Stimulated activated naive CD8-positive, alpha-beta T cell treated with anti-CD3 and anti-CD28 coated beads, Interleukin-15, amount 100 ng/mL, for 72 hours (primary cell): ENCODE measurements at places on chromosomes 1 and 21.
A peak's percentile ranks its signal among the peaks of the same experiment; 100 is the strongest.

DNA sequence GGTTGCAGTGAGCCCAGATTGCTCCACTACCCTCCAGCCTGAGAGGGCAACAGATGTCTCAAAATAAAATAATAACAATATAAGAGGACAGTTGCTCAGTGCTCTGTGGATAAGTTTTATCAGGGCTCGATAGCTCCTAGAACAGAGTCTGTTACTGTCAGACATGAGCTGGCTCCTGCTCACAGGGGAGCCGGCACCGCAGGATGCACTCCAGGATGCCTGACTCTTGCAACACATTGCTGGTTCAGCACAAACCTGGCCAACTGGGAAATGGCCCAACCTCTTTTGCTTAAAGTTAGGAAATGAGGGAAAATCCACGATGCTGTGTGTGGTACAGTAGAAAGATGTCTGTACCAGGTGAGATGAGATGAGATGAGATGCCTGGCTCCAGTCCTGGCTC is 5.8 kb upstream of the CTSE start:
- DNase-seq: no peak

DNA sequence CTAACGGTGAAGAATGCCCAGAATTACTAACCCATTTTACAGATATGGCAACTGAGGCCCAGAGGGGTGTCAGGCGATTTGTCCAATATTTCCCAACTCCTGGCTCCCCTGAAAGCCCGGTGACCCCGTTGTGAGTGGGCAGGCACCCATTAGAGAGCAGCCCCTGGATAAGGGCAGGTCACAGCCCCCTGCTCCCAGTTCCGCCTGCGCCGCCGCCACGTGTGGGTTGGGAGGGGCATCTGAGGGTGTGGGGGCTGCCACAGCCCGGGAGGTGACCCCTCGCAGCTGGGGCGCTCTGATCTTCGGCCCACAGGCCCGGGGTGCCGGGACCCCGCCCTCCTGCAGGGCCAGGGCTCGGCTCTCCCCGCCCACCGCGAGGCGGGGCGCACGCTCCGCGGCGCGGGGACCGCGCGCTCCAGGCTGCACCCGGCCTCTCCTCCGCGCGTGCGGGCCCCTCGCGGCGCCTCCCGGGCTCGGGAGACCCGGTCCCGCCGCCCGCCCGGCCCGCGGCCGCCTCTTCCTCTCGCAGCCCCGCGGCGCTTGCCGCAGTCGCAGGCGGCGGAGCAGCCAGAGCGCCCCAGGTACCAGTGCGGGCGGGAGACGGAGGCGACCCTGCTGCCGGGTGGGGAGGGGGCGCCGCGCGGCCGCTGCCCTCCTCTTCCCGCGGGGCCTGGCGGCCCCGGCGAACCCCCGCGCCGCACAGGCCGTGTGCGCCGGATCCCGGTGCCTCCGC is at the start of gene HTR6:
TSS of gene HTR6 (plus strand) at position 423 of the 733 bp plus-strand sequence. CDS start 879 bp downstream, outside the sequence.
- no peak for DNase-seq

GRCh38 chr1:111998332-111998731 is 8.9 kb upstream of the KCND3 start:
- DNase-seq: no peak

DNA sequence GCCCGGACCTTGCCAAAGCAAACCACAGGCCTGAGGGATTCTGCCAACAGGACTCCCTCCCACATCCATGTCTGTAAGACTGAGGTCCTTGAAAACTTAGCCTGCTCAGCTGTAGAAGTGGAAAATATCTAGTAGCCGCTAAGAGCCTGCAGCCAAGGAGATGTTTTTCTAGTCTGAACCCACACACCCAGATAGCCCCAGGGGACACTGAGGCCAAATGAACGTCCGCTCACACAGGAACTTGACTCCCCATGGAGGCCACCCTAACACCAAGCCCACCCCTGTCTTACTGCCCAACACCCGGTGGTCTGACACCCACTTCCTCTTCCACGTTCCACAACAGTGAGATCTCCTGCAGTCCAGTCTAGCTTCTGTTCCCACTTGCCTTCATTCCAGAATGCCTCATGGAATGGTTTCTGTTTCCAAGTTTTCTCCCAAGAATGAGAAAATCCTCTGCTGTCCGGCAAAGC is 174.8 kb downstream of the PLPP3 start:
- DNase-seq: no peak

DNA sequence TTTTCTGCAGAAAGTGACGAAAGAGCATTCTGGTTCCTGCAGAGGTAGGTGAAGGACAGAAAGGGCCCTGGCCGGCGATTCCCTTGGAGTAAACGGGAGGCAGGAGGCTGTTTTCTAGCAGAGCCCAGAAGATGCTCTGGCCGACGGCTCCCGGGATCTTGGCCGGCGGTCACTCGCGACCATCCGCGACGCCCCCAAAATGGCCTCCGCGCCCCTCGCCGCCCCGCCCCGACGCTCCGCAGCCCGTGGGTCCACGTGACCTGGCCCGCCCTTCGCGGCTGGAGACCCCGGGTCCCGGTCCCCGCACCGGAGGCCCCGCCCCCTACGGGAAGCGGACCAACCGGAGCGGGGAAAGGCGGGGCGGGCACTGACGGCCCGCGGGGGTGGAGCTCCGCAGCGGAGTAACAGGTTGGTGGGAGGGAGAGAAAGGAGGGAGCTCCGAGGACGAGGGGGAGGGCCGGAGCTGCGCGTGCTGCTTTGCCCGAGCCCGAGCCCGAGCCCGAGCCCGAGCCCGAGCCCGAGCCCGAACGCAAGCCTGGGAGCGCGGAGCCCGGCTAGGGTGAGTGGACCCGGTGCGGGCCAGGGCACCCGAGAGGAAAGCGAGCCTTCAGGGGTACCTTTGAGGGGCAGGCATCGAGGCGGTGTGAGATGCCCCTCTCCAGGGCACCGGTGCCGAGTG is at the start of gene CGN:
TSS of gene CGN (plus strand) at position 431 of the 679 bp plus-strand sequence. CDS start 7,133 bp downstream, outside the sequence.
- DNase-seq: peak; percentile 84

- DNase-seq: no peak
These were observed 3.3 kb downstream of the CSRP1 start for GRCh38 chr1:201503397-201504176.

DNA sequence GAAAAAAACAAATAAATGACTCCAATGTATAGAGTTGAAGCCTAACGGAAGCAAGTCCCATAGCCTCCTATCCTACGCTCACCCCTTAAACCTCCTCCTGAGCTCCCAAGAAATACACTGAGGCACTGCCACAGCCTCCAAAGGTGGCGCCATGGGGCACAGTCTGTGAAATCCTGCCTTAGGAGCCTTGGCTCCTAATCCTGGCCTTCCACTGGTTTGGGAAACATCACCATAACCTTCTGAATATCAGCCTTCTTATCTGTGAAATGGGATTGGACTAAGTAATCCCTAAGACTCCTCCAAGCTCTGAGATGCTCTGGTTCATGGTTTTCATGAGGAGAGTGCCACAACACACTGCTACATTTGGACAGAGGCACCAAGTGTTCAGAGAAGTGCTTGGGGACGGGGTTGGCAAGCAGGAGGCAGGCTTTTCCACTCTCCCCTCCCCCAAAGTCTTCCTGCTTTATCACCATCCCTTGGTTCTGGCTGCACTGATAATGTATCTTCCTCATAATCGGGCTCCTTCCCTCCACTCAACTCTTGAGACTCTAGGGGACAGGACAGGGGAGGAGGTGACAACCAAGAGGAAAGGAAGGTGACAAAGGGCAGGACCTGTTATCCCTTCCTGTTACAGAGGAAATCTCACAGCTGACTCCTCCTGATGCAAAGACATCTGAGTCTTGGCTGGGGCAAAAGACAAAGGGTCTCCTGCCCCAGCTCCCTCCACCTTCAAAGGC is 2.7 kb downstream of the SLAMF7 start:
- no peak for DNase-seq

DNA sequence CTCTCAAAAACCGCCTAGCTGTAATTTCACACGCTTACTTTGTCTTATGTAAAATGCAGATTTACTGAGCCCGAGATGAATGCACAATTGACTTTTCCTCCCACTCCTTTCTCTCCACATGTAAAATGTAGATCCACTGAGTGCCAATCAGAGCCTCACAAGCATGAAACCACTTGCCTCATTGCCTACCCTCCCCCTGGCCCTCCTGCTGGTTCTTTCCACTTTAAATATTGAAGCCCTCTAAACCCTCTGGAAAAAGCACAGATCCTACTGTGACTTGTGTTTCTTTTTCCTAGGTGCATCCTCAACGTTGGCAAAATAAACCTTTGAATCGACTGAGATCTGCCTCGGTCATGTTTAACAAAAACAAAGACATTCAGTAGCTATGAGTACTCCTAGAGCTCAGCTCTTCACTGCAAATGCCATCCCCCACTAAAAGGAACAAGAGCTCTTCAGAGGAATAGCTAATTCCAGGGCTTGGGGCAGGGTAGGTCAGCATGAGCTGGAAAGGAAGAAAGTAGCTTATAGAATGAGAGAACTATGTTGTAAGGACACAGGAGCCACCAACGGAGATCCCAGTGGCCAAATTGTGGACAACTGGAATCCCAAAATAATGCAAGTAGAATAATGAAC is 365.5 kb upstream of the RUNX1 start:
- no peak for DNase-seq

DNA sequence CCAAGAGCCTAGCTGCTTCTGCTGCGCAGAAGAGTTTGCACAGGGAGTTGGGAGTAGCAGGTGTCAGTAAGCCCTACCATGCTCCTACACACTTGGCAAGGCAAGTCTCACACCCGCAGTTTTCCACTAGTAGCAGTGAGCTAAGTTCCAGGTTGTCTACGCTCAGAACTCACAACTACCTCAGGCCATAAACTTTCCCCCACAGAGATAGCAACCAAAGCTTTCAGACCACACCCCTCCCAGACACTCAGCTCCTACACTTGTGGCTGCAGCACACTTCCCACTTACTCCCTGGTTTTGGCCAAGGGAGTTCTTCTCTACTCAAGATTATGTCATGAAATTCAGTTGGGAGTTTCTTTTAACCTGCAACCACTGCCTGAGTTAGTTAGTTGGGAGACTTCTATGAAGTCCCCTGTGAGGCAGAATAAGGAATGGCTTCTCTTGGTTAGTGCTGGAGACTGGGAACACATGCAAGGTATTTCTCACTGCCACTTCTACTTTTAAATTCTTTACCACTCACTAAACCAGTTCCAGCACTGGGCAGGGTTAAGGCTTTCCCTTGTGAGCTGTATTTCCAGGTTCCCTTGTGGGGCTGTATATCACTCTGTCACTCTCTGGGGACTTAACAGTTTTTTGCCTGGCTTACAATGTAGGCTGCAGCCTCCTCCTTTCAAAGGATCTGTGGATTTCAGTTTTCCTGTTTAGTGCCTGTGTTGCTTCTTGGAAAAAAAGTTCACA is 18.3 kb upstream of the MAB21L3 start:
- DNase-seq: no peak

DNA sequence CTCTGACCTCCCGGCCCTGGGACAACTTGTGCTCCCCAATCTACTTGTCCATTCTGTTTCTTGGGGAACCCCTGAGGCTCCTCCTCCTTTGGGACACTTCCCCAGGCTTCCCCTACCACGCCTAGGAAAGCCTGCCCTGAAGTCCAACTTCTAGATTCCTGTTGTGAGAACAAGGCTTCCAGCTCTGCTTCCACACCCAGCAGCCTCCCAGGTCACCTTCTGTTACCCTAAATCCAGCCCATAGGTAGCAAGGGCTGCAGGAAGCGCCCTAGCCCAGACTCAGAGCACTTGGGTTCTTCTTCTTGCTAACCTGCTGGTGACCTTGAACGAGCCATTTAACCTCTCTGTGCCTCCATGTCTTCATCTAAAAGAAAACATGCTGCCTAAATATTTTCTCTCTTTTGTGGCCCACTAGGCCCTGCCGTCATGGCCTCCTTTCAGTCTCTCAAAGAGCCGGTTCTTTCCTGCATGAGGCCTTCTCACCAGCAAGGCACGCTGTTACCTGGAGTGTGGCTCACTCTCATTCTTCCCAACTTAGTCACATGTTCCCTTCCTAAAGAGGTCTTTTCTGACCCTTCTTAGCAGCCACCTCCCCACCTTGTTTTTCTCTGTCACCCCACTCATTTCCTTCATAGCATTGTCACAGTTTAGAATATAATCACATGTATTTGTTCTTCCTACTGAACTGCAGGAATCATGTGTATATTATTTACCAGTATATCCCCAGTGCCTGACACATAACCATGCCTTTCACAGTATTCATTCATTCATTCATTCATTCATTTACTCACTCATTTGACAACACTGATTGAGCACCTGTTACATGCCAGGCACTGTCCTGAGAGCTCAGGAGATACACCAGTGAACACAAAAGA is 1.4 kb downstream of the CAPN2 start:
- DNase-seq: no peak

GRCh38 chr1:20730690-20731056 is 1.8 kb downstream of the SH2D5 start:
- no peak for DNase-seq
